ENCODE measurements at places on chromosomes 4 and X. TPM values are rescaled to one million over a fixed set of nuclear protein-coding genes. Genes with fewer than 3 reads are reported as not detected.

Gene GAGE1
- not detected for total RNA-seq

Gene NOA1
- total RNA-seq: 14.2 TPM

Gene SMIM10
- 6.5 TPM for total RNA-seq

Gene BST1
- 5.3 TPM for total RNA-seq

Gene SFRP2
- total RNA-seq: 4.1 TPM

Gene RNF175
- 0.25 TPM for total RNA-seq

Gene RASGEF1B
- 15.0 TPM for total RNA-seq

Gene CLDN24
- not detected for total RNA-seq

Gene ZAR1
- not detected for total RNA-seq

Gene CPE
- total RNA-seq: 87.7 TPM

GRCh38 chr4:154044742-154045485 lies 256.0 kb upstream of the SFRP2 start:
- H3K36me3 ChIP-seq: no peaks in the 10 kb centered on the region
- H3K4me3 ChIP-seq: no peak overlapping the region
- no peaks in the 10 kb centered on the region for H3K27me3 ChIP-seq

DNA sequence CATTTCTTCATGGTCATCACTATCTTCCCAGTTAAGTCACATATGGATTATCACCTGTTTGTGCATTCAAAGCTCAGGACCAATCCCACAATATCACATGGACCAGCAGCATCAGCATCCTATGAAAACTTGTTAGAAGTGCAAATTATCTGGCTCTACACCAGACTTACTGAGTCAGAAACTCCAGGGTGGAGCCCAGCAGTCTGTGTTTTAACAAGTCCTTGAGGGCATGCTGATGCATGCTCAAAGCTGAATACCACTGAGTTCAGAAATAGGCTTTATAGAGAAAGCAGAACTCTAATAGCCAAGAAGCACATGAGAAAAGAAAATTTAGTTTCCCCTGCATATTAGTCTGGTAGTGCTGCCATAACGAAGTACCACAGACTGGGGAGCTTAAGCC lies 62.4 kb upstream of the GABRQ start:
- no peaks in the 10 kb centered on the region for H3K36me3 ChIP-seq
- no peaks in the 10 kb centered on the region for H3K27me3 ChIP-seq
- no peak overlapping the region for H3K27ac ChIP-seq
- H3K4me3 ChIP-seq: no peak overlapping the region

GRCh38 chrX:13666836-13667235 lies 13.9 kb downstream of the TCEANC start:
- no peaks in the 10 kb centered on the region for H3K4me1 ChIP-seq
- no peak overlapping the region for H3K27ac ChIP-seq

DNA sequence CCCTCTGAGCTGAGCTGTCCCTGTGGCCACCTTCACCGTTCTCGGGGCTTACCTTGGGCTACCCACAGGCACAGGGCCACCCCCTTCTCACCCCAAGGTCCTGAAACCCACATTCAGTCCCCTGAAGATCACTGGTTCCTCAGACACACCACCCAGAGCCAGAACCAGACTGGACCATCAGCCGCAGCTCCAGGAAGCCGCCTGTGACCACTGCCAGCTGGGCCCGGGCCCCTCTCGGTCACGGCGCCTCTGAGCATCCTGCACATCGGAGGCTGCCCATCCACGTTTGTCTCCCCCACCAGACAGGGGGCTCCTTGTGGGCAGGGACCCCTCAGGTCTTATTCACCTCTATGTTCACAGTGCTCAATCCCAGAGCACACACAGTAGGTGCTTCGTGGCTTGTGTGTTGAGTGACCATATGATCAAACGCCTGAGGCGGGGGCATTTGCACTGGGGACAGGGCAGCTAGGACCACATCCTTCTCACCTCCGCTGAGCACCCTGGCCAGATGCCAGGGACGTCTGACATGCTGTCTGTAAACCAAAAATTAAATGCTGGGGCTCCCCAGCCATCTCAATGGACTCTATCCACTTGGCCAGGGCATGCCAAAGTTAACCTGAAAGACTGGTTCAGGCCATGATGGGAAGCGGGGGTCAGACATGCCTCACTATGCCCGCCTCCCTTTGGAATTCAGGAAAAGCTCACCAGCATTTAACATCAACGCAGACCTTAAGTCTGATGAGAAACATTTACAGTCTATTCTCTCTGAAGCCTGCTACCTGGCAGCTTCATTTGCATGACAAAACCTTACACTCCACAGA lies 109.4 kb upstream of the AFAP1 start:
- H3K27ac ChIP-seq: no peak overlapping the region
- no peaks in the 10 kb centered on the region for H3K36me3 ChIP-seq
- no peaks in the 10 kb centered on the region for H3K27me3 ChIP-seq
- no peaks in the 10 kb centered on the region for H3K4me1 ChIP-seq
- no peak for DNase-seq

- no peak overlapping the region for H3K4me3 ChIP-seq
- no peak for DNase-seq
- H3K27ac ChIP-seq: no peak overlapping the region
Observed at GRCh38 chr4:138305050-138305449, 62.9 kb upstream of the SLC7A11 start.

GRCh38 chr4:112853662-112854256 lies 195.7 kb upstream of the ANK2 start:
- DNase-seq: no peak
- H3K4me1 ChIP-seq: no peaks in the 10 kb centered on the region
- no peaks in the 10 kb centered on the region for H3K36me3 ChIP-seq
- no peaks in the 10 kb centered on the region for H3K27me3 ChIP-seq
- H3K4me3 ChIP-seq: no peak overlapping the region

DNA sequence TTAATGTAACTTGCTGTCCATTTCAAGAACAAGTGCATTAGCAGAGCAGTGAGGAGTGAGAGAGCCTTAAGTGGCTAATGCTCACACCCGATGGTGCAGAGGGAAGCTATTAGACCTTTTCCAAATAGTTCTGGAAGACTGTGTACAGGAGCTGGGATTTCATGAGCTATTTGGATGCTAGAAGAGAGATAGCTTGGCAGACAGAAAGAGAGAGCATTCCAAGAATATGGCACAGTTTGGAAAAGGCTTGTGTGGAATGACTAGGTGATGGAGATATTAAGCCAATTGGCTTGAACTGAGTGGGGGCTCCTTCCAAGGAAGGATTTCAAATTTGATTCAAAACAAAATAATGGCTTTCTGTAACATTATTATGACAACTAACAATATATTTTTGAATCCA lies 1097.2 kb upstream of the TENM3 start:
- no peaks in the 10 kb centered on the region for H3K36me3 ChIP-seq
- H3K4me3 ChIP-seq: no peak overlapping the region
- H3K4me1 ChIP-seq: no peaks in the 10 kb centered on the region

DNA sequence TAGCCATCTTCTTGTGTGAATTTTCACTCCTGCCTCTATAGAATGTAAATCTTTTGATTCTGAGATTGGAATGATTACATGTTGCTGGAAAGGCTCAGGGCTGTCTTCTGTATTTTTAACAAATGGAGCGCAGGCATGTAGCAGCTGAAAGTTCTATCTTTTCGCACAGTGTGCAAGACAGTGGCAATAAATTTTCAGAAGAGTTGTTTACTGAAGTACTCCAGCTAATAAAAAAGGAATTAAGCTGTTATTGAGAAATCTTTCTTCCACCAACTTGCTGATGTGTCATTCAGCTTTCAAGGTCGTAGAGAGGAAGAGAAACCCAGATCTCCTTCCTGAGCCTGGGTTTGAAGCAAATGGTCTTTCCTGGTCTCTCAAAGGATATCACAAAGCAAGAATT lies 122.0 kb upstream of the PUDP start:
- H3K4me3 ChIP-seq: no peak overlapping the region
- H3K27ac ChIP-seq: no peak overlapping the region
- H3K36me3 ChIP-seq: no peaks in the 10 kb centered on the region
- H3K27me3 ChIP-seq: no peaks in the 10 kb centered on the region
- no peak for DNase-seq

- no peaks in the 10 kb centered on the region for H3K27me3 ChIP-seq
- DNase-seq: no peak
- no peak overlapping the region for H3K4me3 ChIP-seq
- no peaks in the 10 kb centered on the region for H3K4me1 ChIP-seq
- H3K36me3 ChIP-seq: no peaks in the 10 kb centered on the region
Observed at GRCh38 chrX:79078114-79078513, 66.4 kb upstream of the GPR174 start.

DNA sequence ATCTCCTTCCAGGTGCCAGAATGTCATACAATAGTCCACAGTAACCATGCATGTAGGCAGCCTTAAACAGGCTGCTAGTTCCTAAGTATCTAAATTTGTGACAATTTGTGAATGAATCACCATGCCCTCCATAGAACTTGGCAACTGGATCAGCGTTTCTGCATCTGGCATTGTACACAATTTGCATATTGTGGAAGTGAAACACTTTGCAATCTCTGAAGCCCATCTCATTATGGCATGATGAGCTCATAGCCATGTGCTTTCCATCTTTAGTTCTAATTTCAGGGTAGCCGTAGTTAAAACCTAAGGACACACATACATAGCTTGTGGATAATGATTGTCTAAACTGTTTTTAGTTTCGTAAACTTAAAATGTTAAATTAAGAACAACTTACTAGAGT lies 573.6 kb downstream of the PPP4R3C start:
- no peak for DNase-seq
- no peak overlapping the region for H3K27ac ChIP-seq
- no peaks in the 10 kb centered on the region for H3K27me3 ChIP-seq
- no peaks in the 10 kb centered on the region for H3K4me1 ChIP-seq
- no peak overlapping the region for H3K4me3 ChIP-seq

GRCh38 chr4:182768838-182769237 lies 148.3 kb downstream of the DCTD start:
- no peak overlapping the region for H3K27ac ChIP-seq
- no peak for DNase-seq
- H3K4me1 ChIP-seq: no peaks in the 10 kb centered on the region
- no peak overlapping the region for H3K4me3 ChIP-seq
- H3K27me3 ChIP-seq: no peaks in the 10 kb centered on the region
- H3K36me3 ChIP-seq: no peaks in the 10 kb centered on the region

DNA sequence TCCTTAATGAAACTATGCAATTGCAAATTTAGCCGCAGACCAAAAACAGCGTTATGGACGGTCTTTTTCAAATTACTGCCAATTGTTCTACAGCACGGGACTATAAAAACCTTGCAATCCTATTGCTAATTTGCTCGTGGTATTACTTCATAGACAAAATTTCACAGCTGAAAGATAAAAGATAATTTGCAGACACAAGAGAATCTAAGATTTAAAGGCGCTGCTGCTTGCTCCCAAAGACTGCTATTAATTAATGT lies 1.4 kb upstream of the CAMK2D start:
- peak overlapping the region; percentile 98 for H3K27ac ChIP-seq
- no peaks in the 10 kb centered on the region for H3K36me3 ChIP-seq
- DNase-seq: no peak
- H3K4me1 ChIP-seq: peaks cover 5% of the 10 kb centered on the region

DNA sequence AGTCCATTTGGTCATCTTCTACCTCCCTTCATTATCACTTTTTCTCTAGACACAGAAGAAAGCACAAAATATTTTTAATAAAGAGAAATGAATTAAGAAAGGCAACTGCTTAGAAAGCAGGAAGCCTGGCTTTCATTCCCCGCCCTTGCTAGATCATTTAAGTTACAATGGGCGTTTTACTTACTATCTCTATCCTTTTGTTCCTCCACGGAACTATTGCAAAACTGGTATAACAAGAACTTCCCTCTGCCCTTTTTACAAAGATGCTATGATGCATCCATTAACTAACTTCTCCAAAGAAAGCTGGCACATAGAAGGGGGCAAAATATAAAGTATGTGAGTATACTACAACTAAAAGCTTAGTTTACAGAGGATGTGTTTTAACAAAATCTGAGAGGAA lies 434.5 kb upstream of the FTHL17 start:
- H3K4me3 ChIP-seq: no peak overlapping the region
- no peak overlapping the region for H3K27ac ChIP-seq
- no peak for DNase-seq
- H3K27me3 ChIP-seq: no peaks in the 10 kb centered on the region
- H3K36me3 ChIP-seq: no peaks in the 10 kb centered on the region

DNA sequence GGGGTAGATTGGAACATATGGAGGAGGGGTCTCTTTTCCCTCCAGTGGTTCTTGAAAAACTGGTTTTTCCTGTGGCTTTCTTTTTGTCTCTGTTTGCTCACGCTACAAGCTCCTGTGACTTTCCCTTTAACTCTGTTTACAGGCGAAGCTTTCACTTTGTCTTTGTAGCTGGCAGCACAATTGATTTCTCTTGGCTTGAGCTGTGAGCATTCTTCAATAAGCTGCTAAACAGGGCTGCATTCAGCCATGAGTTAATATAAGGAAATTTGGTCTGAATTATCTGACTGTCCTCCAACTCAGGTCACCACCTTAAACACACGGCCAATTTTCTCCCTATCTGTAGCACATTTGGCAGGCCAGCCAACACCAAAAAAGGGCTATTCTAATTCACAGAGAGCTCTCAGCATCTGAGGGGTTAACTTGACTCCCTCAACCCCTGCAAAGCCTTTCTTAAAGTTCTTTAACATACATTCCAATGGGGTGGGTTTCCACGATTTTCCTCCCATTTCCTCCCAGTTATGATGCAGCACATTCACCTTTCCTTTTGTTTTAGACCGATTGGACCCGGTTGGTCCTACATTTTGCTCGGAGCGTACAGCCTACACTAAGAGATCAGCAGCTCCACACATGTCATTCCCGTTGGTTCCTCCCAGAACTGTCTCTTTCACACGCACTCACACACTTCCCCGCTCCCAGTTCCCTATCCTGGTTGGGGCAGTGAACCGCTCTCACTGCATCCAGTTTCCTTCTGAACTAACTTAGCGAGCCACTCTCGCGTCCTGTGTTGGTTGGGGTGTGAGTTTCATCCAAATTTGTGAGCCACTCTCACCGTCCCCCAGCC lies 45.4 kb downstream of the UGT2A3 start:
- no peaks in the 10 kb centered on the region for H3K27me3 ChIP-seq
- H3K4me1 ChIP-seq: peaks cover 3% of the 10 kb centered on the region
- no peak for DNase-seq
- H3K36me3 ChIP-seq: no peaks in the 10 kb centered on the region
- peak overlapping the region; percentile 60 for H3K27ac ChIP-seq

- peaks cover 4% of the 10 kb centered on the region for H3K36me3 ChIP-seq
- H3K27ac ChIP-seq: no peak overlapping the region
- H3K4me1 ChIP-seq: no peaks in the 10 kb centered on the region
- H3K4me3 ChIP-seq: no peak overlapping the region
Observed at GRCh38 chr4:84734037-84734436, 151.1 kb downstream of the CDS1 start.

DNA sequence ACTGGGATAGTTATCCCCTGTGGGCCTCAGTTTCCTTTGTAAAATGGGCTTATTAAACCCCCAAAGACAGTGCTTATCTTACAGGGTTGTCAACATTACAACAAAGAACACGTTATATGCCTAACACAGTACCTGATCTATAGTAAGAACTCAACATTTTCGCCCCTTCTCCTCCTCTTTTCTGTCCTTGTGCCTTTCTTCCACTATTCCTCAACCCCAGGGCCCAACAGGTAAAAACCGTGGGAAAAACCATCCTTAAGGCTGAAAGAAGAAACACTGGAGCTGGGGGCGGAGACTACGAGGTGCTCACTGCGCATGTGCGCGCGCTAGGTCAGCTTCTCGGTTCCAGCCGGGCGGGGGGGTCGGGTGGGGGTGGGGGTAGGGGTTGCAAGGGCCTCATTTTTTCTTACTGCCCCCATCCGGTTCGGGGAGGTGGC lies 426 bp upstream of the XIAP start:
- peak overlapping the region; percentile 79 for H3K4me3 ChIP-seq
- no peaks in the 10 kb centered on the region for H3K36me3 ChIP-seq
- no peak for DNase-seq
- H3K4me1 ChIP-seq: no peaks in the 10 kb centered on the region
- no peaks in the 10 kb centered on the region for H3K27me3 ChIP-seq

All from kidney (tissue), 22 donors.